ENCODE measurements at places on chromosomes 16 and 17. TPM values are rescaled to one million over a fixed set of nuclear protein-coding genes. Genes with fewer than 3 reads are reported as not detected.

DNA sequence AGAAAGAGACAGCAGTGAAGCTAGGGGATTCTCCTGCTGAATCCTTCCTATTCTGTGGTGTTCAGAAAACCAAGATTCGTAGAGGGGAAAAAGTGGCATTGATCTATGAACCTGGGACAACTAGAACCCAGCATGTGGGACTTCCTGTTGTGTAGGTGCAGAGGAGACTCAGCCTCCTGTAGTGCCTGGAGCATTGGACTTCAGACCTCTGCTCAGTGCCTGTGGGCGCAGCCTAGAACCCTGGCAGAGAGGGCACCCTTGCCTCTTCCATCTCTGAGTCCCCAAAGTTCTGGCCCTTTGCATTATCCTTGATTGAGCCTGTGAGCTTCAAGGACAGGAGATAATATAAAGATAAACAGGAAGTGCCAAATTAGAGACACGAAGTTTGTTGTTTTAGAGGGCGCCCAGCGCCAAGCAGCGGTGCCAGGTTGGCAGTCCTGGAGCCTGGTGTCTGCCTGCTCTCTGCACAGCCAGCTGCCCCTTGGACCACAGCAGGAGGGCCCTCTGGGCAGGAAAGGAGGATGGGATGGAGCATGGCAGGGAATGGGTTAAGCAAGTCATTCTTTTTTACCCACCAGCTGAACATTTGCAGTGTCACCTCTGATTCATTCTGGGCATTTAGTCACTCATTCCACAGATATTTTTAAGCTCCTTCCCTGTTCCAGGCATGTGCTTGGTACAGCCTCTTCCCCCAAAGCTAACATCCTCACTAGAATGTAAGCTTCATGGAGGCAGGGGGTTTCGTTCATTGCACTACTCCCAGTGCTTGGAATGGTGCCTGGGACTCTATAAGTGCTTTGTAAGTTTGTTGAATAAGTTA is 11.9 kb upstream of the SP6 start:
- DNase-seq = no peak

DNA sequence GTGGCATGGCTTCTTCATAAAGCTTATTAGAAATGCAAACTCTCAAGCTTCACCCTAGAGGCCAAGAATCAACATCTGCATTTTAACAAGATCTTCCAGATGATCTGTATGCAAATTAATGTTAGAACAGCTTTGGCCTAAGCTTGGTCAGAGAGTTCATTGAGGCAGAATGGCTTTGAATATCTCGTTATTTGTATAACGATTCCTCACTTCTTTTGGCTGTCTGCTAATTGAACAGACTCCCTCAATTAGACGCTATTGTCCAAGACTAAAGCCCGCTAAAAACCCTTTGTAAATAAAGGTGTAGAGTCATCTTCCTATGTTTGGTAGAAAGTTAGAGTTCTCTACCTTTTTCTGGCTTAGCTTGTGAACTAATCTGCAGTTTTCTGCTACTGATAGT is 1453.7 kb downstream of the CDH8 start:
- DNase-seq = no peak

GRCh38 chr17:6823011-6823442 is 8.5 kb downstream of the TEKT1 start:
- no peak for DNase-seq

DNA sequence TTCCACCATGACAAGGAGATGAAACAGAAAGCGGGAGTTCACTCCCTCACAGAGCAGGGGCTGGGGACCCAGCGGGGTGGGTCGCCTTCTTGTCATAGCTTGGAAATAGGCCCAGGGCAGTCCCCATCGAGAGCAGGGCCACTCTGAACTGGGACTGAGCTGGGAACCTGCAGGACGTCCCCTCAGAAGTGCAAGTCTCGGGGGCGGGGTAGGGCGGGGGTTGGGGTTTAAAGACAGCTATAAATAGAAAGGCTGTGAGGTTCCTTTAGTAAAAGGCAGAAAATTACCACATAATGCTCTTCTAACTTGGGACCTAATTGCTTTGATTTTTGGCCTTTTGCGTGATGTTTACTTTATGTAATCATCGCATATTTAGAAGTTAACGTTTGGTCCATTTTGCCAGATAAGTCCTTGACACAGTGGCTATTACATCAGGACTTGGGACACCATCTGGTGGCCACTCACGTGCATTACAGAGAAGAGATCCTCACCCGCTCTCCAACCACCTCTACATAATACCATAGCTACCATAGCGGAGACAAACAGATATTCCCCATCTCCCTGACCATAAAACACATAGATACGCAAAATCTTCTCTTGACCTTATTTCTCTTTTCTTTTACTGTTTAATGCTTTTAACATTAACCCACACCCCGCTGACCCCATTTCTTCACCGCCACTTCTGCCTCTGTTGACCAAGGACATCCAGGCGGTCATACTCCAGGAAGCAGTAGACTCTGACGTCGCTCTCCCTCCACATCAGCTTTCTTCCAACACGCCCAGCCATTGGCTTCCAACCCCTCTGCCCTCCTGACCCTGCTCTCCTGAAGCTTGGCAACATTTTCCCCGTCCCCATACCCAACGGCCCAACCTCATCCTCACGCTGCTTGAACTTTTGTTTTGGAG is 27.5 kb upstream of the PIK3R6 start:
- peak; percentile 83 for DNase-seq

DNA sequence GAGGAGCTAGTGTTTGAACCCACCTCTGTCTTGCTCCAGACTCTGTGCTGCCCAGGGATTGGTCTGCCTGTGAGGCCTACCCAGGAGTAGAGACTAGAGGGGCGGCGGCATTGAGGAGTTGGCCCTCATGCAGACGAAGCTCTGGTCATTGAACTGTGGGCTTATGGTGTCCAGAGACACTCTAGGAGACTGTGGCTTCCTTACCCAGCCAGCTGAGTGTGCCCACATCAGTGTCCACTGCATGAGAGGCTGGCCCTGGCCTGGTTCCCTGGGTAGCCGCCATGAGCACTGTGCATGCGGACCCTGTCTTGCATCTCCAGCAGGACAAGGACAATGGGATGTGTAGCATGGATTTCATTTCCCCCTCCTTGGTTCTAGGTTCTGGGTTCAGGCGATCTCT is 14.0 kb downstream of the SGSM2 start:
- DNase-seq = no peak

The ATP5PD gene
- total RNA-seq = 158 TPM

DNA sequence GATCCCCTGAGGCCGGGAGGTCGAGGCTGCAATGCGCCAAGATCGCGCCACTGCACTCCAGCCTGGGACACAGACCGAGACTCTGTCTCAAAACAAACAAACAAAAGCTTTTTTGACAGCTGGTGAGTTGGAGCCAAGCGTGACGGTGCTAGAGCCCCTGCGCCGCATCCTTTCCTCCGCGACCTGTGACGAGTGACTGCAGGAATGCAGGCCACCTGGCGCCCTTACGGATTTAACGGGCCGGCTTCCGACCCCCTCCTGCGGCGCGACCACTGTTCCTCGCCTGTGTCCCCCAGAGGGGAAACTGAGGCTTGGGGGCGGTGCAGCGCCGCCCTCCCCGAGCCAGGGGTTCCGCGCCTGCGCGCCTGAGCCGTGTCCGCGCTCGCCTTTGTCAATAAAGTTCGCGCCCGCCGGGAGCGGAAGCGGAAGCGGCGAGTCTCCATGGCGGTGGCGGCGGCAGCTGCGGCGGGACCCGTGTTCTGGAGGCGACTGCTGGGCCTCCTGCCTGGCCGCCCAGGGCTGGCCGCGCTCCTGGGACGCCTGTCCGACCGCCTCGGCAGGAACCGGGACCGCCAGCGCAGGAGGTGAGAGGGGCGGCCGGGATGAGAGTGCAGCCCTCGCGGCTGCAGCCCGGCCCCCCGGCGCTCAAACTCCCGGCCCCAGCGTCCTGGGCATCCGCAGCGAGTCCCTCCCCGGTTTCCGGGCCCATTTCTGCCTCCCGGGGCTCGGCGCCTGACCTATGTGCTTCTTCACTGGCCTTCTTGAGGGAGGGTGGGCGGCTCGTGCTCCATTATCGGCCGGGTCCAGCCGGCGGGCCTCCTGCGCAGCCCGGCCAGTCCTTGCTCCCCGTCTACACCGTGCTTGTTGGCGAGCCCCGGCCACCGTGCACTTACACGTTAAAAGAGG is at the start of gene PGS1:
Gene PGS1, plus strand, starts transcription at position 425 of the 906 bp plus-strand sequence. Its CDS starts 17 bp downstream, at position 442.
- DNase-seq = peak; percentile 97

DNA sequence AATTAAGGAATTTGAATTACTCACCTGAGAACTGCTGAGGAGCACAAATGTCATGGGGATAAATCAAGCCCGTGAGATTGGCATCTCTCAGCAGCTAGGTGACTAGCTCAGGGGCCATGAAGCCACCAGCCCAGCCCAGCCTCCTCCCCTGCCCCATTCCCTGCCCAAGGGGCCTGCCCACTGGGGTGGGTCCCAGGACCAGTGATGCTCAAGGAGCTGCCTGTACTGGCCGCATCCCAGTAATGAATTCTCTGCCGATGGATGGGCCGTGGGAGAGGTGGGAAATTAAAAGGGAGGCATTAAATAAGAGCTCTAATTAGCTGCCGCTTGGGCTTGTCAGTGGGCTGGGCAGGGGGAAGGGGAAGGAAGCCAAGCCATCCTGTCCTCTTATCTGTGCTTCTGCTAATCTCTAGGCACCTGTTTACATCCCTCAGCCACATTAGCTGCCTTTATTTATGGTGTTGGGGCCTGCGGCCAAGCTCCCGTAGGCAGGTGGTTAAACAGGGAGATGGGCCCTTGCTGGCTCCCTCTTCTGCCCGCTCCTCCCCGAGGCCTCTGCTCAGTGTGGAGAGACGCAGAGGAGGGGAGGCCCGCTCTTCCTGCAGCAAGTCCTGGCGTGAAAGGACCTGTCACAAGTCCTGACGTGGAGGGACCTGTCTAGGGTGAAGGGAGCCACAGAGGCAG is 48.8 kb downstream of the PIPOX start:
- DNase-seq = no peak

GRCh38 chr16:11219178-11219577 is 36.8 kb downstream of the SOCS1 start:
- no peak for DNase-seq

DNA sequence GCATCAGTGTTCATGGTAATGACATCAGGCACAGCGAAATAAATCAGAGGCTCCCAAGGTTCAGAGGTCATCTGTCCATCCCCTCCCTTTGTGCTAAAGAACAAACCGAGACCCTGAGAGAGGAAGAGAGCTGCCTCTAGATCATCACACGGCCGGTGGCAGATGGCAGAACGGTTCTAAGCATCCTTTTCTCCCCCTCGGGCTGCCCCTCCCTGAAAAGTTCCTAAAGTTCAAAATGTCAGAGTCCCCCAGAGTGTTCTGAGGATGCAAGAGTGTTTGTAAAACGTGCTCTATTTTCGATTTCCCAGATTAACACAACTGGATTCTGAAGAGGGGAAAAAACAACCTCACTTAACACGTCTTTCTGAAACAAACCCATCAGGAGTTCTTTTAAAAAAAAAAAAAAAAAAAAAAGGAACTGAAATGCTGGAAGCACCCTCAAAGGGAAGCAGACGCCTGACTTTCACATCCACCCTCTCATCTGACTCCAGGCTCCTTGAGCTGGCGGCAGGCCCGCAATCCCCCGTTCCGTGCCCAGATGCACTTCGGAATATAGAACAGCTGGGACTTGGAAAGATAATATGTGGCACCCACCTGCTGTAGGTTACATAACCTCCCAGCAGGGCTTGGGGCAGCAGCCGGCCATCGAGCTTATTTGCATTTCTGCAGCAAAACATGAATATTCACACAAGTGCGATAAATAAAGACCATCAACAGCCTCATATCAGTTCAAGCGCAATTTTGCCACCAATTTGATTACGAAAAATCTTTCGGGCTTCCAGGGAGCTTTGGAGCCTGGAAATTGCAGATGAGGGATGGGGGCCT is 115.5 kb upstream of the SMURF2 start:
- DNase-seq = no peak

Data from activated CD4-positive, alpha-beta T cell treated with anti-CD3 and anti-CD28 coated beads, Interleukin-2, amount 10 ng/mL, durations not matched to agents 24 days and 14 days (primary cell).